Activated naive CD4-positive, alpha-beta T cell (primary cell): ENCODE measurements at places on chromosomes 16 and 17.

DNA sequence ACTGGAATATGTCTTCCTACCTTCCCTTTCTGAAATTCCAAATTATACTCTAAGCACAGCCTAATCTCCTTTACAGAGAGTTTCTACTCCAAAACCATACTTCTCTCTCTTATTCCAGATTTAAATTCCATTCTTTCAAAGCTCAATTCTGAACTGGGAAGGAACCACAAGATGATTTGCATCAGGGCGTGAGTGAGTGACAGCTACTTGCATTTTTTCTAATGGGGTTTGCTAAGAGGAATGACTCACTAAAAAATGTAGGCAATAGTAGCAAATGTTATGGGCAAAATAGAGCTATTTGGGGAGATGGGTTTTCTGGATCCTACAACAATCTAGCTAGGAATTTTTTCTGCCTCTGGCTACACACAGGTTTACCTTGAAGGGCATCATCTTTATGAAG, 244.6 kb upstream of the PSMD7 start:
- DNase-seq, result no peak

- no peak for DNase-seq
These were observed 26.3 kb downstream of the ARHGAP23 start for GRCh38 chr17:38454532-38454931.

GRCh38 chr17:40022961-40023541, 7.8 kb downstream of the CSF3 start:
- no peak for DNase-seq

DNA sequence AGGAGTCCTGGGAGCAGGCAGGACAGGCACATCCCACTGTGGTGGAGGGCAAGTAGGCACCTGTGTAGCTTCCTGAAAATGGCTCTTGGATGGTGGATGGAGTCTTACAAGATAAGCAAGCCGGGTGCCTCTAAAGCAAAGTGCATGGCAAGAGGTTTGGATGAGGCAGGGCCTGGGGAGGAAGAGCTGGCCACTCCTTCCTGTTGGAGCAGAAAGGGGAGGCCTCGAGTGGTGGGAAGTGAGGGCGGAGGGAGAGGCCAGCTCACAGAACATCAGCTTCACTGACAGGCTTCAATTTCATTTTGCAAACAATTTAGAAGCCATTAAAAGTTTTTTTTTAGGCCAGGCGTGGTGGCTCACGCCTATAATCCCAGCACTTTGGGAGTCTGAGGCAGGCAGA, 31.0 kb downstream of the CD300A start:
- DNase-seq, result no peak

DNA sequence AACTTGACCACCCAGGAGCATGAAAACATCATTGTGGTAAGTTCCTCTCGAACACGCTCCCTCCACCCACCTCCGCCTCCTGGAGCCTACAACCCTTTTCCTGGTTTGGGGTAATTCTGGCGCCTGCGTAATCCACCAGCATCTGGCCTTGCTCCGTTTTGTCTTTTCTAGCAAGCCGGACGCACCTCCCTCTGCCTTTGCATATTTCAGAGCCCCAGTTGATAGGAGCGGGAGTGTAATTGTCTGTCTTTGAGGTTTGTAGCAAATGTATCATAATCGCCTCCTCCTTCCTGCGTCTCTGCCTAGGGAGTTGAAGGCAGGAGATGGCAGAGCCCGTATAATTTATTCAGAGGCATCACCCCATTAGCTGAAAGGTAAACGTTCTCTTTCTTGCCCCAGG, 121.3 kb upstream of the PLCG2 start:
- no peak for DNase-seq

GRCh38 chr16:46896314-46896968, 12.3 kb downstream of the GPT2 start:
- DNase-seq, result no peak

GRCh38 chr16:85720302-85720637, 30.6 kb downstream of the C16orf74 start:
- no peak for DNase-seq

DNA sequence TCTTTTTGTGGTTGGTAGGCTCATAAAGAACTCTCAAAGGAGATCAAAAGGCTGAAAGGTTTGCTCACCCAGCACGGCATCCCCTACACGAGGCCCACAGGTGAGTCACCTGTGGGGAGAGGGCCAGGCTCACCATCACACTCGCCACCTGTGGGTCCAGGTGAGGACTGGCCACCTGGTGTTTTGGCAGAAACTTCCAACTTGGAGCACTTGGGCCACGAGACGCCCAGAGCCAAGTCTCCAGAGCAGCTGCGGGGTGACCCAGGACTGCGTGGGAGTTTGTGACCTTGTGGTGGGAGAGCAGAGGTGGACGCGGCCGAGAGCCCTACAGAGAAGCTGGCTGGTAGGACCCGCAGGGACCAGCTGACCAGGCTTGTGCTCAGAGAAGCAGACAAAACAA, 11.1 kb downstream of the GNPTG start:
- DNase-seq, result no peak

GRCh38 chr17:10743316-10744009, 13.6 kb upstream of the TMEM220 start:
- no peak for DNase-seq

- no peak for DNase-seq
These were observed 6.1 kb upstream of the ALDH3A2 start for GRCh38 chr17:19642373-19642893.

GRCh38 chr17:49998836-49999511, 4.0 kb upstream of the DLX3 start:
- no peak for DNase-seq

DNA sequence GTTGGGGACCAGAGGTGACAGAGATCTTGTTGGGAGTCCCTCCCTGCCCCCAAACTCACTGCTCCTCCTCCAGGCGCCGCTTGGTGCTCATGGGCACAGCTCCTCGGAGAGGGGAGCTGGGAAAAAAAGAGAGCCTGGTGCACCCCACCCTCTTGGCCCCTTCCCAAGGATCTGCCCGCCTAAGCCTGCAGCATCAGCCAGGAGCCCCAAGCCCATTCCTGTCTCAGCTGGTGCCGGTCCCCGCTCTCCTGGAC, 400 bp downstream of the HCFC1R1 start:
- no peak for DNase-seq

- no peak for DNase-seq
These were observed 43.4 kb downstream of the NEUROD2 start for GRCh38 chr17:39564211-39564848.

DNA sequence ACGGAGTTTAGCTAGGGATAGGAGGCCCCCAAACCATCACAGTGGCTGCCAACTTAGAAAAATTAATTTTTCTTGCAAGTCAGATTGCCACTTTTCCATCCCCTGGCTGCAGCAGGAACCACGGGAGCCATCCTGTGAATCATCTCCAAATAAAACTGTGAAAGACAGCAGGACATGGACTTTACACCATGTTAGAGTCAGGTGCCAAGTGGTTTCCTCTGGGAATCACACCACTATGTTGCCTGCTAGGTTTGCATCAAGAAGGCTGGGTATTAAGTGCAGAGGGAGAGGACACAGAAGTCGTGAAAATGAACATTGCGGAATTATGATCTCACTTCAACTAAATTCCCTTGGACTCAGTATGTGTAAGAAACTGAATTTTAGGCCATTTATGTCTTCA, 471.3 kb upstream of the GOT2 start:
- no peak for DNase-seq

DNA sequence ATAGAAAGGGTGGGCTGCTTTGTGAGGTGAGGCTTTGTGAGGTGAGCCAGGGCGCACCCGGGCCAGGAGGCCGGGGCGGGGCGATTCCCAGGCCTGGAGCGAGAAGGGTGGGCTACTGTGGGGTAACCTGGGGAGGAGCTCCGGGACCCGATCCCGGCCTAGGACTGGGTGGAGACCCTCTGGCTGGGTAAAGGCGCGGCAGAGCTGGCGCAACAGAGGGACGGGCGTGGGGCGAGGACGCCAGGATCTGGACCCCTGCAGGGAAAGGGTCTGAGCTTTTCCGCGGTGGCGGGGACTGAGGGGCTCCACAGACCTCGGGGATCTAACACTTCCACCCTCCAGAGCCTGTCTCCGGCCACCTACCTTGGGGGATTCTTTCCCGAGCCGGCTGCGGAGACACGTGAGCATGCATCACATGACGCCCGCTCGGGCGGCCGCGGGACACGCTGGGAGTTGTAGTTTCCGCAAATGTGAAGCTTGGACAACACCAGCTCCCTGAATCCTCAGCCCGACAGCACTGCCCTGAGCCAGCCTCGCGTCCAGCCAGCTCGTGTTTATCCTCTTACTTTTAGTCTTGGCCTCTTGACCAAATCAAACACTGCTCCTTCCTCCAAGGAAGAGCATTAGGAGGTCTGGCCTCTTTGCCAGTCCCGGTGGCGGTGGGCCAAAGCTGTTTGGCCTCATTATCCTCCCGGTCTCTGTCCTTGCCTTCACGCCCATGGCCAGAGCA, at the start of gene SLC38A7:
Gene SLC38A7 (minus strand): TSS at position 417 of the 730 bp plus-strand sequence. CDS start 4,644 bp downstream, outside the sequence.
- peak; percentile 48 for DNase-seq

- DNase-seq, result no peak
These were observed 20.1 kb upstream of the CLEC19A start for GRCh38 chr16:19265380-19265930.

DNA sequence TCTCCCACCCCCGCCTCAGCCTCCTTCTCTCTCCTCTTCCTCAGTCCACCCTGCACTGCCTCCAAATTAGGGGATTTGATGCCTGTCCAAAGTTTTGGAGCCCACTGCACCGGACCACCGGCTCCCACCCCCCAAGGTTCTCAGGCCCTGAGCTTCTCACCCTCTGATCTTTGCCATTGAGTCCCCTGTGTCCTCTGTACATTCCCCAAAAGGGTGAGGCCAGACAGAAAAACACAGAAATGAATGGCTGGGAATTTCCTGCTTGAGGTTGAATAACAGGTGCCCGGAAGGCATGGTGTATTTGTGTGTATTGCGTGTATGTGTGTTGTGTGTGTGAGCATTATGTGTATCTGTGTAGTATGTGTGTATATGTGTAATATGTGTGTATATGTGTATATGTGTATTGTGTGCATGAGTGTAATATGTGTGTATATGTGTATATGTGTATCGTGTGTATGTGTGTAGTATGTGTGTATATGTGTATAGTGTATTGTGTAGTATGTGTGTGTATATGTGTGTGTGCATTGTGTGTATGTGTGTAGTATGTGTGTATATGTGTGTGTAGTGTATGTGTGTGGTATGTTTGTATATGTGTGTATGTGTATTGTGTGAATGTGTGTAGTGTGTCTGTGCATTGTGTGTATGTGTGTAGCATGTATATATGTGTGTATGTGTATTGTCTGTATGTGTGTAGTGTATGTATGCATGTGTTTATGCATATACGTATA, 16.0 kb upstream of the CCL17 start:
- DNase-seq, result no peak

DNA sequence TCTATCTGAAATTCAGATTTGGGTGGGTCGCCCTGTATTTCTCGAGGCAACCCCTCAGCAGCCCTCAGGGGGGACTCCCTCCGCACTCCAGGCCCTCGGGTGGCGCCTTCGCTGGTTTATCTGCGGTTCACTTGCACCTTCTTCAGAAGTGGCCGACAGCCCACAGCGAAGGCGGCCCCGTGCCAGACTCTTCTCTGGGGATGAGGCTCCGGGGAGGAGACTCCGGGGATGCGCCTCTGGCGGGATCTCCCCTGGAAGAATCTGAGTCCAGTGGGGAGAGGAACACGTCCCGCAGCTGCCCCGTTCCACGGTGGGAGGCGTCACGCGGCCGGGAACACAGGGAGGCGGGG, 63.9 kb upstream of the DNAJA2 start:
- DNase-seq, result peak; percentile 25

DNA sequence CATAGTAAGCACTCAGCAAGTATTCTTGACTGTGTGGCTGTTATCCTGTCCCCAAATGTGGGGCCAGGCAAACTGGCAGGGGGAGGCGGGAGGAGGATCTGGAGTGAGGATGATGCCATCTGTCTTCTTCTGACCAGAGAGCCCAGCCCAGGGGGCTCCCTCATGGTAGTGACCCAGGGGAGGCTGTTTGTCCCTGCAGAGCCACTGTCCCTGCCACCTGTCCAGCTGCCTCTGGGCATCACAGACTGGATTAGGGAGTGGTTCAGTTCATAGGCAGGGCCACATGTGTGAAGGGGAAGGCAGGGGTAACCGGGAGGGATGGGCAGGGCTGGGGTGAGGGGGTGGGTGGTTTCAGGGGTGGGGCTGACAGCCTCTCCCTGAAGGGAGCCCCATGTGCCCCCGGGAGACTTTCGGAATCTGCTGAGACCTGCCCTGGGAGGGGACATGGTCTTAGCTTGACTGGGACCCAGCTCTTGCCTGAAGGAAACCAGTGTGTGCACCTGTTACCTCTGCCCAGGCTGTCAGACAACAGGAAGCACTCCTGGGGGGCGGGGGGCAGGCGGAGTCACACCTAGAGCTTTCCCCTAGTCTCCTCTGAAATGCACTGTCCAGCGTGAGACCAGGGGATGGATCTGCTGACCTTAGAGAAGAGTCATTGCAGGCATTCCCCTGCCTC, 15.2 kb downstream of the ARHGAP23 start:
- no peak for DNase-seq

DNA sequence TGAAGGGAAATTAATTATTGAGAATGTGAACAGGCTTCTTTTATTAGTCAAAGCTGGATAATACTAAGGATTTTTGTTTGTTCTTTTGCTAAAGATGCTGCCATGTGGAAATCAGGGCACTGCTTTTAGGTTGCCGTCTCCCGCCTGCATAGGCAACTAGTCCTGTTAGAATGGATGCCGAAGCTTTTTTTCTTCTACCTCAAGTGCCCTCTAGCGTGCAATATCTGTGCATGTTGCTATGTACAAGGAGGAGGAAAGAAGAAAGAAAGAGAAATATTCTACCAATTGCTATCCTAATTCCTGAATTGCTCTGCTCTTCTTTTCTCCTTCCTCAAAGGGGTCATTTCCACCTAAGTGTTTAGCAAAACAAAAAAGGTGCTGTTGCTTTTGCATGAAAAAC, 5.2 kb upstream of the CDH8 start:
- no peak for DNase-seq

- DNase-seq, result no peak
These were observed 107.8 kb downstream of the XYLT1 start for GRCh38 chr16:17362946-17363345.

DNA sequence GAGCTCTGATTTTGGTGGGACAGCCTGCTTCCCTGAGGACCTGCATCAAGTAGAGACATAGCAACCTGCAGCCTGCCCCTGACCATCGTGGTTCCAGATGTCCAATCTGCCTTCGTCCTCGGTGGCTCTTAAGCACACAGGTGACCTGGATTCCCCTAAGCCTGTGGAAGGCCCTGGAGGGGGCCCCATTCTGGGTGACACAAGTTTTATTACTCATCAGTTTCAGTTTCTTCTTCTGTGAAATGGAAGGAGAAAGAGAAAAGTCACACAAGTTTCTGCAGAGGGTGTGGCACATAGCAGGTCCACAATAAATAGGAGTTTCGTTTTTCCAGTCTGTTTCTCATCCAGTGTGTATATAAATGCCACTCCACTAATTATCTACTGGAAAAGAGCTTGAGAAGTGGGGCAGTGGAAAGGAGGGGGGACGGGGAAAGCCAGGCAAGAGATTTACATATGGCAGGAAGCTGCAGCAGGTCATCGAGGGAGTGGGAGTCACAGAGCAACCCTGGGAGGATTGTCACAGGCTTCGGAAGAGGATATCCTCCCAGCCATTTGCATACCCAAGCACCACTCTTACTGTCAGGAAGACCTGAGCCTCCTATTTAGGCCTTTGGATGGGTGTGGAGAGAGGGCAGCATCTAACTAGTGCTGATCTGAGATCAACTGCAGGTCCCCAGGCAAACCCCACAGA, 10.0 kb upstream of the NOS2 start:
- DNase-seq, result no peak

GRCh38 chr16:11374255-11374654, 29.0 kb downstream of the RMI2 start:
- DNase-seq, result no peak
